ENCODE measurements at places on chromosomes 7 and 10.

DNA sequence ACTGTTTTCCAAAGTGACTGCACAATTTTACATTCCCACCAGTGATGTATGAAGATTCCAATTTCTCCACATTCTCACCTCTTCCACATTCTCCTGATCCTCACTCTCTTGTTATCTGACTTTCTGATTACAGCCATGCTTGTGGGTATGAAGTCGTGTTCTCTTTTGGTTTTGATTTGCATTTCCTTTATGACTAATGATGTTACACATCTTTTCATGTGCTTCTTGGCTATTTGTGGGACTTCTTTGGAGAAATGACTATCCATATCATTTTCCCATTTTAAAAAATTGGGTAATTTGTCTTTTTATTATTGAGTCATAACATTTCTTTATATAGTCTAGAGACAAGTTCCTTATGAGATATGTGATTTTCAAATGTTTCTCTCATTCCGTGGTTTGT lies 10.5 kb upstream of the GIMAP8 start:
- no peaks in the 10 kb centered on the region for H3K4me1 ChIP-seq
- DNase-seq: no peak
- no peaks in the 10 kb centered on the region for H3K36me3 ChIP-seq
- no peak overlapping the region for H3K4me3 ChIP-seq
- H3K27me3 ChIP-seq: no peaks in the 10 kb centered on the region

GRCh38 chr7:40220421-40220911 lies 85.7 kb downstream of the SUGCT start:
- no peaks in the 10 kb centered on the region for H3K27me3 ChIP-seq
- no peak for DNase-seq
- H3K4me3 ChIP-seq: no peak overlapping the region
- no peaks in the 10 kb centered on the region for H3K4me1 ChIP-seq
- H3K36me3 ChIP-seq: no peaks in the 10 kb centered on the region

DNA sequence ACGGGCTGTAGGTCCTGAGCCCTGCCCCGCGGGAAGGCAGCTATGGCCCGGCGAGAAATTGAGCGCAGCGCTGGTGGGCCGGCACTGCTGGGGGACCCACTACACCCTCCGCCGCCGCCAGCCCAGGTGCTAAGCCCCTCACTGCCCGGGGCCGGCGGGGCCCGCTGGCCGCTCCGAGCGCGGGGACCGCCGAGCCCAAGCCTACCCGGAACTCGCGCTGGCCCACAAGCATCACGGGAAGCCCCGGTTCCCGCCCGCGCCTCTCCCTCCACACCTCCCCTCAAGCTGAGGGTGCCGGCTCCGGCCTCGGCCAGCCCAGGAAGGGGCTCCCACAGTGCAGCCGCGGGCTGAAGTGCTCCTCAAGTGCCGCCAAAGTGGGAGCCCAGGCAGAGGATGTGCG lies 5.5 kb upstream of the CACUL1 start:
- peaks cover 7% of the 10 kb centered on the region for H3K4me1 ChIP-seq
- H3K36me3 ChIP-seq: no peaks in the 10 kb centered on the region
- DNase-seq: no peak
- H3K27me3 ChIP-seq: no peaks in the 10 kb centered on the region
- H3K4me3 ChIP-seq: no peak overlapping the region

- H3K36me3 ChIP-seq: no peaks in the 10 kb centered on the region
- H3K4me3 ChIP-seq: no peak overlapping the region
- no peak for DNase-seq
- no peaks in the 10 kb centered on the region for H3K27me3 ChIP-seq
- H3K4me1 ChIP-seq: no peaks in the 10 kb centered on the region
Observed at GRCh38 chr10:95400787-95401186, 110.0 kb upstream of the PDLIM1 start.

Measured in CD8-positive, alpha-beta memory T cell (primary cell).